Activated CD4-positive, alpha-beta T cell treated with anti-CD3 and anti-CD28 coated beads for 1 hour (primary cell): ENCODE measurements at places on chromosomes 6 and 20.

DNA sequence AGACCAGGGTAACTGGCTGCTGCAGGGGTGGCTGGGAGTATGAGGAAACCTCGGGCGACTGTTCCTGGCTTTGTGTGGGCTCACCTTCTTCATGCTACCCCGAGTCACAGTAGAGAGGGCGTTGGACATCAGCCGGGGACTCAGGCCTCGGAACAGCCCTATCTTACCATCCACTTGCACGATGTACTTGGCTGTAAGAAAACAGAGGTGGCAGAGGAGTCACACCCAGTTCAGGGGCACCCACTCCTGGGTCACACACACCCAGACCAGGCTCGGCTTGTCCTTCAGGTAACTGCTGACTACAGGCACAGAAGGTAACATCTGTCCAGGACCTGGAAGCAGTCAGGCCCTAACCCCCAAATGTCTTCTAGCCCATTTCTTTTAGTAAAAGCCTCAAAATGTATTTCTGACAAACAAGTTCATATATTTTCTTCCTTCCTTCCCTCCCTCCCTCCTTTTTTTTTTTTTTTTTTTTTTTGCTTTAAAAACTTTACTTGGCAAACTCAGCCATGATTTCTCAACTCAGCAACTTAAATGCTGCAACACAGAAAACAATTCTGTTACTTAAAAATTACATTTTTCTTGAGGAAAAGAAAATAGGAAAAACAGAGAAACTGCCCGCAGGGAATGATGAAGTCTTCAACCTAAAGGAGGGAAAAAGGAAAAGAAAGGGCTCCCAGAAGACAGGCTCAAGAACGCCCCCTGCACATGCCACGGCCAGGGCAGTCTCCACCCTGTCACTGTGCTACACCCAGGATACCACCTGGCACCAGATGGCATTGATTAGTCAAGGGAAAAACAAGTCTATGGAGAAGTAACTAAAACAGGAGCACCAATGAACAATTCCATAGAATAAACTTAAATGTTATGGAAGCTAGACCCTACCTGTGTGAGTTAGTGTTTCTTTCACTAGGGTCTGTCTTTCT, 7.3 kb downstream of the MTCH1 start:
- DNase-seq, result no peak

GRCh38 chr20:49433333-49433732, 49.1 kb downstream of the KCNB1 start:
- no peak for DNase-seq

- no peak for DNase-seq
Measured at GRCh38 chr6:103269581-103269980, 1590.1 kb downstream of the HACE1 start.

GRCh38 chr6:119334535-119335264, 14.9 kb downstream of the MAN1A1 start:
- no peak for DNase-seq

- no peak for DNase-seq
Measured at GRCh38 chr6:12163744-12164507, 126.2 kb upstream of the EDN1 start.

- no peak for DNase-seq
Measured at GRCh38 chr6:51868591-51869355, 218.6 kb downstream of the PKHD1 start.

DNA sequence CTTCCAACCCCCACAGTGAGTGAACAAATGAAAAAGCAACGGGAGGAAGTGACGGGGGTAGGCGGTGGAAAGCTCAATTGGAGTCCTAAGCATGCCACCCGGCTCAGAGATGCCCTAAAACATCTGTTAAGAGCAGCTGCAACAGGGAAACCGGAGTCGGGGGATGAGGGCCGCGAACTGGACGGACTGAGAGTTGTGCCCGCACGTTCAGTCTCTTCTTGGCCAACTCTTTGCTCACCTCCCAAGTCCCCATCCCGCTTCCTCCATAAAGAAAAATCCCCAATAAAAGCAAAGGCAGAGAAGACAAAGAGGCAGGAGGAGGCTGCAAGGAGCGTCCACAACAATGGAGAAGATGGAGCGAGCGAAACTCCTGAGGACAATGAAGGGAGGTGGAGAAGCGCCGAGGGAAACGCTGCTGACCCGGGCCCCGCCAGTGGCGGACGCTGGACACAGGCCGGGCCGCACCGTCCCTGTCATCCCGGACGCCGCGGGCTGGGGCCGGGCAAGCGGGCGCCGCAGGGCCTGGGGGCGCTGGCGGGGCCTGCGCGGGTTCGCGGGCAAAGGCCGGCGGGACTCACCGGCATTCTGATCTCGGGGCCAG, 600 bp downstream of the SEC63 start:
- peak; percentile 37 for DNase-seq

- no peak for DNase-seq
Measured at GRCh38 chr6:135922174-135922573, 70.7 kb downstream of the PDE7B start.

DNA sequence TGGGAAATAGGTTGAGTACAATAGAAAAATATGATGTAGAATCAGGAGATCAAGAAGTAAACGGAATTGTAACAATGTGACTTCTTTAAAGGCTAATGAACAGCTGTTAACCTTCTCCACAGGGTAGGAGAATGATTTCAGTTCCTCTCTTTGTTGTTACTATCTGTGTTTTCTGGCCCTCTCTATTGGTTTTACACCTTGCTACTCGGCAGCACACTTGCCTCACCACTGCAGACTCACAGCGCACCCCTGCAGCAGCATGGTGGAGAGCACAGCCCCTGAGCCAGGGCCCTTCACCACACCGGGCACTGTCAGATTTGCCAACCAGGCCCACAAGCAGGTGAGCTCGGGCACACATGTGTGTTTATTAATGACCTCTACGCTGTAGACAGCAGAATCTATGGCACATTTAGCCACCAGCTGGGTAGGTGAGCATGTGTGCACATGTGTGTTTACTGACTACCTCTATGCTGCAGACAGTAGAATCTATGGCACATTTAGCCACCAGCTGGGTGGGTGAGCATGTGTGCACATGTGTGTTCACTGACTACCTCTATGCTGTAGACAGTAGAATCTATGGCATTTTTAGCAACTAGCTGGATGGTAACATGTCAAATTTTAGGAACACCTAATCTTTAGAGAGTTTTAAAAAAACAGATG, 16.8 kb downstream of the SFT2D1 start:
- DNase-seq, result no peak

DNA sequence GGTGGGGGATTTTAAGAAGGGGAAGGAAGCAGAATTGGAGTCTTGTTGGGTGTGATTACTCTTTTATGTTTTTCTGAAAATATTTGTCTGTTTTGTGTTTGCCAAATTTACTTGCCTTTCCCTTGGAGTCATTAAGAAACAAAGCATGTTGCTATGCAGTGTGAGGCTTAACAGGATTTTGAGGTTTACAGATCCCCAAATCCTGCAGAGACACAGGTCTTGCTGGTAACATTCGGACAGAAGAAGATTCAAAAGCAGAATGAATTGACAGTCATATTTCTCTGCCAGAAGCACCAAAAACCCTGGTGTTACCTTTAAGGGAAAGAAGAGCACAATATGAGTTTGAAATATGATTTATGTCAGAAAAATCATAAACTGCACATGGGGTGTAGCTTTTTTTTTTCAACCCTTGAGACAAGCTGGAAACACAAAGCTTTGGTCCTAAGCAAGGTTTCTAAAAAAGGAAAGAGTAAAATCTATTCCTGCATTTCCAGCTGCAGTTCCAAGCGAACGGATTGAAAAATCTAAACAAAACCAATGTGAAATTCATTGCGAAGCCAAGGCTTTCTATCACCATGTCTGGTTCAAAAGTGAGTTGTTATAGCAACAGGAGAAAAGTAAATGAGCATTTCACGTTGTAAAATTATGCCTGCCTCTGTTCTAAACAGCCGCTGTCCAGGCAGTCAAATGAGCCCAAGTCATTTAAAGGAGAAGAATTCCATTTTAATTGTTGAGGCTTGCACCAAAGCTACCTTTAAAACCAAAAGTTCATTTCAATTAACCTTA, 358.9 kb upstream of the SASH1 start:
- DNase-seq, result no peak

GRCh38 chr20:36331209-36331608, 25.1 kb downstream of the DLGAP4 start:
- DNase-seq, result no peak
